EH (cell line): ENCODE measurements at places on chromosomes 4 and X.

DNA sequence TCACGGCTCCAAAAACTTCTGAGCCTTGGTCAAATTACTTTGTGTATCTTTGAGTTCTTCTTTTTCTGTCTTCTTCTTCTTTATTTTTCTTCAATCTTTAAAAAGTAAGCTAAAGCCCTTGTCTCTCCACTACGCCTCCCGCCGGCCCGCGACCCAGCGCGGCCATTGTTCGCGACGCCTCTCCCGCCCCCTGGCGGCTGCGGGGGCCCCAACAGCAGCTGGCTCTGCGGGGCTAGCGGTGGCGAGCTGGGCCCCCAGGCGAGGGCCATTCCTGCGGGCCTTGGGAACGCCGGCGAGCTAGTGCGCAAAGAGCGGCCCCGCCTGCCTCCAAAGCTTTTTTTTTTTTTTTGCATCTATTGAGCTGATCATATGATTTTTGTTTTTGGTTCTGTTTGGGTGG lies 119.1 kb downstream of the TGIF2LX start:
- DNase-seq: no peak

GRCh38 chr4:110175634-110176033 lies 22.8 kb downstream of the ELOVL6 start:
- peak; percentile 31 for DNase-seq

DNA sequence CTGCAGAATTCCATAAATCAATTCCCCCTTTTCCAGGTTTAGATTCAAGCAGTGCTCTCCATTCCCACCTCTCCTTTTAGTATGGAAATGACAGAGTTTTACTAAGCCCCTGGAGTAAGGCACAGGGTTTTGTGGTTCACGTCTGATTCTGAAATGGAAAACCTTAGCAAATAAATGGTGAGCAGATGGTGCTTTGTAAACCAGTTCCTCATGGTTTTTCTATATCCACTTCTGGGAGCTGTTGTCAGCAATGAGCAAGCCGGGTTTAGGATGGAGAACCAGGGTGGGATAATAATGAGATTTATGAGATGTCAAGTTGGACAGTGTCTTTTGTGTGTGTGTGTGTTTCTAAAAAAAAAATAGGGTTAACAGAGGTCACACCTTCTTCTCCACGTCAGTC lies 113.8 kb upstream of the RBPJ start:
- no peak for DNase-seq

DNA sequence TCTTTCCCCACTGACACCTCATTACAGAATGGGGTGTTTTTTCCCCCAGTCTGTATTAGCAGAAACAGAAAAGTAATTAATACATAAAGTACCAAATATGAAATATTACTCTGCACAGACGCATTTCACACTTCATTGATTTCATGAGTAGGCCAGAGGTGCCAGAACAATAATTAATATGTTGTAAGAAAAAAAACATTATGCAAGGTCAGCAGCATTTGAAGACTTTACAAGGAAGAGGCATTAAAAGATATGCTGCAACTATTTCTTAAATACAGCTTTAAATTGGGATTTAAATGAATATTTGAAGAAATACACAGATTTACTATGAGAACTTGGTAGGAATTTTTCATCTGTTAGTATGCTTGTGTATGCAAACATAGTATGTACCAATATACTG lies 37.7 kb downstream of the NAA11 start:
- DNase-seq: no peak

DNA sequence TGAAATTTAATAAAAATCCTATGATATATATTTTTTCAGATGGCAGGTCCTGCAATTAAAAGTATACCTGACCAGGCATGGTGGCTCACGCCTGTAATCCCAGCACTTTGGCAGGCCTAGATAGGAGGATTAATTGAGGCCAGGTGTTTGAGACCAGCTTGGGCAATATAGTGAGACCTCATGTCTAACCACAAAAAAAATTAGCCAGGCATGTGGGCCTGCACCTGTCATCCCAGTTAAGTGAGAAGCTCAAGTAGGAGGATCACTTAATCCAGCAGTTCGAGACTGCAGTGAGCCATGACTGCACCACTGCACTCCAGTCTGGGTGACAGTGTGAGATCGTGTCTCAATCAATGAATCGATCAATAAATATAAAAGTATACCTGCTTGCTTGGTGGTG lies 2.5 kb downstream of the OCIAD2 start:
- DNase-seq: no peak

DNA sequence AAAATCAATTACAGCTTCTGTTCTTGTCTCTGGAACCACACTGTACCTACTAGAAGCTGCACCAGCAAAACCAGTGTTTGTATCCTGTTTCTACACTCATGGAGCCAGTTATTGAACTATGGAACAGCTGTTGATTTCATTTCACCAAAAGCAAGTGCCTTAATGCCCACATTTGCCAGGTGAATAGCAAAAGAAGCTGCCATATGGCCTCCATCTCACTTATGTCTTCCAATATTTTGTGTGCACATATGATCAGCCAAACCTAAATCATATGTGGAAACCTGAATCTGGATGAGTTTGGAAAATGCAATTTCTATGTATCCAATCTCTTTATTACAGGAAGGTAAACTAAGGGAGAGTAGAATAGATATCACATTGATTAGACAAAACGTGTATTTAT lies 415.8 kb upstream of the GRID2 start:
- no peak for DNase-seq
